ENCODE measurements at places on chromosomes 6 and 20. TPM values are rescaled to one million over a fixed set of nuclear protein-coding genes. Genes with fewer than 3 reads are reported as not detected.

LTA gene
- not detected for polyA plus RNA-seq

GDAP1L1 gene
- 5.9 TPM for polyA plus RNA-seq

PRL gene
- not detected for polyA plus RNA-seq

TFAP2C gene
- 11.7 TPM for polyA plus RNA-seq

BTN1A1 gene
- polyA plus RNA-seq: 0.13 TPM

ATP6V1G2 gene
- 2.7 TPM for polyA plus RNA-seq

ADA gene
- 14.6 TPM for polyA plus RNA-seq

LGSN gene
- polyA plus RNA-seq: not detected

NOX3 gene
- polyA plus RNA-seq: not detected

RBL1 gene
- polyA plus RNA-seq: 4.6 TPM

SLC22A23 gene
- 7.0 TPM for polyA plus RNA-seq

DOK5 gene
- 6.9 TPM for polyA plus RNA-seq

FAXC gene
- polyA plus RNA-seq: 15.2 TPM

DCDC2 gene
- polyA plus RNA-seq: 0.12 TPM

STMND1 gene
- polyA plus RNA-seq: not detected

SLC24A3 gene
- 0.81 TPM for polyA plus RNA-seq

PROKR2 gene
- polyA plus RNA-seq: 1.8 TPM

FABP7 gene
- polyA plus RNA-seq: 14.5 TPM

ACSS2 gene
- 26.1 TPM for polyA plus RNA-seq

TBCC gene
- polyA plus RNA-seq: 45.3 TPM

AVP gene
- 0.60 TPM for polyA plus RNA-seq

LPA gene
- polyA plus RNA-seq: not detected

FNDC11 gene
- 3.5 TPM for polyA plus RNA-seq

DNAH8 gene
- polyA plus RNA-seq: not detected

RCAN2 gene
- 6.0 TPM for polyA plus RNA-seq

CNR1 gene
- 0.71 TPM for polyA plus RNA-seq

RSPH3 gene
- polyA plus RNA-seq: 3.9 TPM

NRM gene
- 33.8 TPM for polyA plus RNA-seq

FIG4 gene
- 7.0 TPM for polyA plus RNA-seq

PRSS35 gene
- 1.7 TPM for polyA plus RNA-seq

FOXF2 gene
- polyA plus RNA-seq: not detected

FAM83D gene
- 31.1 TPM for polyA plus RNA-seq

ZNF512B gene
- 6.0 TPM for polyA plus RNA-seq

FAM184A gene
- polyA plus RNA-seq: 10.6 TPM

MLN gene
- polyA plus RNA-seq: not detected

BPIFB1 gene
- polyA plus RNA-seq: not detected

LST1 gene
- polyA plus RNA-seq: 0.37 TPM

WFDC13 gene
- not detected for polyA plus RNA-seq

ZHX3 gene
- 4.4 TPM for polyA plus RNA-seq

Measured in GM23338 (cell line).